ENCODE measurements at places on chromosomes 16 and 17.

DNA sequence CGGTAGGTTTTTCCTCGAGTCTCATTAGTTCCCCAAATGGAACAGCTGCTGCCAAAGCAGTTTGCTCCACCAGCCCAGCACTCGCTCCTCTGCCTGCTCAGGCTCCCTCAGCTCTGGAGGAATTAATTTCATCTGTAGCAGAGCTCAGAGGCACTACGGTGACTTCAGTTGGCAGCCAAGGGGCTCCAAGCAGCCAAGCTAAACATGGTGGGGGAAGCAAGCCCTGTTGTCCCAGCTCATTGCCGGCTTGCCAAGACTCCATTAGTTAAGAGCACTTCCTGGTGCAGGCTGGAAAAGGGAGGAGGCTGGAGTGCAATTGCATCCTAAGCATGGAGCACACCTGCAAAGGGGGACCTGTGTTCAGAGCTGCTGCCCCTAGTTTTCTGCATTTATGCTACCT is 78.7 kb upstream of the GPRC5B start:
- DNase-seq, result no peak

- peak; percentile 20 for DNase-seq
Observed at GRCh38 chr16:47258874-47259461, 115.2 kb upstream of the NETO2 start.

DNA sequence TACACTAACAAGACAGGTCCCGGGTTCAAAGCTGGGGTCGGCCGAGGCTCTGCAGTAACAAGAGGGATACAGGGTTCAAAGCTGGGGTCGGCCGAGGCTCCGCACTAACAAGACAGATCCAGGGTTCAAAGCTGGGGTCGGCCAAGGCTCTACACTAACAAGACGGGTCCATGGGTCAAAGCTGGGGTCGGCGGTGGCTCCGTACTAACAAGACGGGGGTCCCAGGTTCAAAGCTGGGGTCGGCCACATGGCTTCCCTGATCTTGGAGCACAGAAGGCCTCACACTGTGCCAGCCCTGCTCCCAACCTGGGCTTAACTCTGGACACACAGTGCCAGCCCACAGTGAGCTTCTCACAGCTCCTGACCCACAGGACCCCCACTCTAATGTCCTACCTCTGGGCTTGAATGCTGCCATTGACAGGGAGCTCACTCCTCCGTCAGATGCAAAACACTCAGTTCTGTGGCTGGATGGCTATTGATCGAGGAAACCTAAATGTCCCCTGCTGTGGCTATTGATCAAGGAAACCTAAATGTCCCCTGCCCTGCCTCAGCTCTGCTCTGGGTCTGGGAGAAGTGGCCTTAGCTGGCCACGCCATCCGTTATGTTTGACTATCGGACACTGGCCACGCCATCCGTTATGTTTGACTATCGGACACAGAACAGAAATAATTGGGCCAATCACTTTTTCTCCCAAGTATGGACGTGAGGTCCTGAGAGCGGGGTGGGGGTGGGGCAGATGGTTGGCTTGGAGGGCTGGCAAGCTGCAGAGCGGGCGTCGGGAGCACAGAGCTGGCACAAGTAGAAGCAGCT is 54.6 kb upstream of the DOC2B start:
- no peak for DNase-seq

GRCh38 chr17:79500745-79501618 is 109.9 kb downstream of the RBFOX3 start:
- DNase-seq, result no peak

DNA sequence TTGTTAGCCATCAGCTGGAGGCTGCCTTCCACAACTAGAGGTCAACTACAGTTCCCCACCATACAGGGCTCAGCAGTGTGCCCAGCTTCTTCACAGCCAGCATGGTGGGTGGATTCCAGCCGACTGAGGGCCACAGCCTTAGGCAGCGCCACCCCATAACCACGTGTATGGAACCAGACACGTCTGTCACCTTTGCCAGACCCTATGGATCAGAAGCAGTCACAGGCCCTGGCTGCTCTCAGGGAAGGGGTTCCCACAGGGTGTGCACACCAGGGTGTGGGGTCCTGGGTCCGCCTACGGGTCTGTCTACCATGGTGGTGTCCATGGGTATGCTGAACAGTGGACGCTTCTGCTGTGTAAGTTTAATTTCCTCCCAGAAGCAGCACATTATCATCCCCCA is 265.0 kb upstream of the FOXF1 start:
- no peak for DNase-seq

- no peak for DNase-seq
Observed at GRCh38 chr16:49014277-49015224, 267.1 kb downstream of the CBLN1 start.

DNA sequence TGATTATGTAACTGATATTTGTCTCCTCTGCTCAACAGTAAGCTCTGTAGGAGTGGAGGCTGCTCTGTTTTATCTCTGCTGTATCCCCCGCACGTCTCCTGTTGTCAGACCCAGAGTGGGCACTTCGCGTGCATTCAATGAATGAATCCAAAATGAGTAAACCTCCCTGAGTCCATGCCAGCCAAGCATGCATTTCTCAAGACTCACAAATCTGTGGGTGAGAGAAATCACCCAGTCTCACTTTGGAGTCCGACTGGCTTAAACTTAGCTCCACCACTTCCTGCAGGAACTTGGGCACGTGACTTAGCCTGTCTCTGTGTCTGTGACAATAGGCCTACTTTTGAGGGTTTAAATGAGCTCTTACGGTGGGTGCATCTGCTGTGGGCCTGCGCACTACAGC is 3.7 kb downstream of the PNPO start:
- peak; percentile 9 for DNase-seq

Measured in fibroblast of the aortic adventitia (primary cell).